ENCODE measurements at places on chromosomes 7 and 10.

DNA sequence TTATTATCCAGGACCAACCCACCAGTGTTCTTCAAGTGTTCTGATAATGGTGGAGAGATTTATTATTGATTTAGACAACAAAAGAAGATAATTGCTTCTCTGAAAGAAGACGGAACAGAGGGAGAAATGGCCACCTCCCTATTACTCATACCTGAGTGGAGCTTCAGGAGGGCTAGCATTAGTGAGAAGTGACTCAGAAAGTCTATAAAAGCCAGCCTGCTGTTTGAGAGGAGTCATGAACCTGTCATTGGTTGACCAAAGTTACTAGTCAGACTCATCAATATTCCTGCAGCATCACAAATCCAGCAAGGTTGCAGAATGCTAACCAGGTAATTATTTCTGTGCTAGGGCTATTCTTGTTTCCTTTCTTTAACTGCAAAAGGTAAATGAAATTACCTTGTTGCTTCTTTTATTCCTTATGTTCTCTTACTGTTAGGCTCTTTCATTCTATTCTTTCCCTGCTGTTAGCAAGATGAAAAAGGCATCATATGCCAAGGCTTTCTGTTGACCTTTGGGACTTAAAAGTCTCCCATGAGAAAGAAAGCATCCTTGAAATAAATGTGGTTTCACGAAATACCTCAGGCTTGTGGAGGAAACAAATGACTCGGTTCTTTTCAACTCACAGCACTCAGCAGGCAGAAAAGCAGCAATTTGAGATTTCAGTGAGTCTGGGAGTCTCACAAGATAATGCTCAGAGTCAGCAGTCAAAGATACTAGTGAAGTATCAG lies 256.4 kb upstream of the PHYHIPL start:
- no peak for DNase-seq

DNA sequence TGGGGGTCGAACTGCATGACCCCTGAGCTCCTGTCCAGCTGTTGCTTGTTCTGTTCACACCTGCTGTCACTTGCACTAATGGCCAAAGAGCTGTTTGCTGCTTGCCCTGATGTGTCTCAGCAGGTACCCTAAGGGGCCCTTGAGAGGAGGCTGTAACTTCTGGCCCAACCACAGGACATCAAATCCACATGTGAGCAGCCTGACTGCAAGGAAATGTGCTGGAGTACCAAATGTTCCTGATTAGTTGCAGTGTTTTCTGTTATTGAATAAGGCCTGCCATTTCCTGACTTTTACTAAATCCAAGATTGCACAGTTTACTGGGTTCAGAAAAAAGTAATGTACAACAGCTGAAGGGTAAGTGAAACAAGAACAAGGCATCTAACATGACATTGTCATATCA lies 91.7 kb upstream of the IL6 start:
- DNase-seq = no peak

GRCh38 chr7:5827755-5828154 lies 46.3 kb upstream of the RNF216 start:
- peak; percentile 44 for DNase-seq

- no peak for DNase-seq
Measured at GRCh38 chr10:115857856-115858255, 415.1 kb downstream of the GFRA1 start.

DNA sequence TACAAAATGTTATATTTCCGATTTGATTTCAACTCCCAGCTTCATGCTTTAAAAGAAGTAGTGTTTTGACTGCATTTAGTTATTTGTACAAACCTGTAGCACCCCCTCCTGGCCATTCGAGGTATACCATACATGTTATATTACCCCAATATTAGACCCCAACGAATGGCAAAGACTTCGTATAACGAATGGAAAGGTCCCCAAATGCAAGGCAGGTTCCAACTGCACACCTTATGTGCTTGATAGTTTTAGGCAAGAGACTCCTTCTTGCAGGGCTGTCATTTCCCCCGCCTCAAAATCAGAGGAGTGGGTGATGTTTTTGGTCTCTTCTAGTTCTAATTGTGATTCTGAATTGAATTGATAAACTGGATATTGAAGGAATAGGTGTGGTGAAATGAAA lies 101.1 kb upstream of the TARP start:
- DNase-seq = peak; percentile 54

DNA sequence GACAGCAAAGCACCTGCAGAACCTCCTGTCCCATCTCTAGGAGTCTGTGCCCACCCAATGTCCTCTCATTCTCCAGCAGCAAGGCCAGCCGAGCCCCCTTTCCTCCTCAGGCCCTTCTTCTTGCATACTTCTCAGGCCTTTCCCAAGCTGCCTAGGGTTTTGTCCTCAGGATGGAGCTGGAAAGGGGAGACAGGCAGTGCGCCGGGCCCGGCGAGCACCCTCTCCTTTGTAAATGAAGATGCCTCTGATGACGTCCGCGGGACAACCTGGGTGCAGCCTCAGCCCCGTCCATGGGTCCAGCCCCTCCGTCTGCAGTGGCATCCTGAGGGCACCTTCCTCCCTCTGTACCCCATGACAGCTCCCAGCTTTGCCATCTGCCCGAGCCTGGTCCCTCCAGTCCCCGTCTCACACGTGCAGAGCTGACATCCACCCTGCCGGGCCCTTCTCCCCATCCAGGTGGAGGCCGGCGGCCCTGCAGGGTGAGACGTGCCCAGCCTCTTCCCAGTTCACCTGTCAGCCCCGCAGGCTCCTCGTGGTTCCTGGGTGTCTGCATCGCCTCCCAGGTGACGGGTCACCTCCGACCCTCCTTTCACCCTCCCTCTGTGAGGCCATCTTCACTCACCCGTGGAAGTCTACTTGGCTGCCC lies 36.4 kb downstream of the JAKMIP3 start:
- no peak for DNase-seq

GRCh38 chr7:141370178-141370577 lies 181.0 kb upstream of the AGK start:
- DNase-seq = no peak

- DNase-seq = no peak
Measured at GRCh38 chr10:51233337-51234100, 159.2 kb downstream of the PRKG1 start.

DNA sequence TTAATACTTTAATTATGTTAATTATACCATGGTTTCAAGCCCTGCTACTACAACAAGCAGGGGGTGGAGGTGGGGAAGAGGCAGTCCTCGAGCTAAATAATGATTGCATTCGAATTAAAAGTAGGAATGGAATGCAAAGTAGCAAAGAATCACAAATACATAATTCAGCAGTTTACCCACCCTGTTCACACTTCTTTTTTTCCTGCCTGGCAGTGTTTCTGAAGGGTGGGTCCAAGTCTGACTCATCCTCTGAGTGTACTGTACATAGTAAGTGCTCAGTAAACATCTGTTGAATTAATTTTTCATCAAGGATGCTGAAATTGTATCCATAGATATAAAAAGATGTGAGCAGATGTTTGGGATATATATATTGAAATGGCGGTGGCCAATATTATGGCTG lies 778.8 kb downstream of the LRMDA start:
- DNase-seq = no peak

- no peak for DNase-seq
Measured at GRCh38 chr10:73585327-73585726, 5.8 kb downstream of the USP54 start.

GRCh38 chr10:34193931-34194626 lies 621.0 kb downstream of the PARD3 start:
- no peak for DNase-seq

DNA sequence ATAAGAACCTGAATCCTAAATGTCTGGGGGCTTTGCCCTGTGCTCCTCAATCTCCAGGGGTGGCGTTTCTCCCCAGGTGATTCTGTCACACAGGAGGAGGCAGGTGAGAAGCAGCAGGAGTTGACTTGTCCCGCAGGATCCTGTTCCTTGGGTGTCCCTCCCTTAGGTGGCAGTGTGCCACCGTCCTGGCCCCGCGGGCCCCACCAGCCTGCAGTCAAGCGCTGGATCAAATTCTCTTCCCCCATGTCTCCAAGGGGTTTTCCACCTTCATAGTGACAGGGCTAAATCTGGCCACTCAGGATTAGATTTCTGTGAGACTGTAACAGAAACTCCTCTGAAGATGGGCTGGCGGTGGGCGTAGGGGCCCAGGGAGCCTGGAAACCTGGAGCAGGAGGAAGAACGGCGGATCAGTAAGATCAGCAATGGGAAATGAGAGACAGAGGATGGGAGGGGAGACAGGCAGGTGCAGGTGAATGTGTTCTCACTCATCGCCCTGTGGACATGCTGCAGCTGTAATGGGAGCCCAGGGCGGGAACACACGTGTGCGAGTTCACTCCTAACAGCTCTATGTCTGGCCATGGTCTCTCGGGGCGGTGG lies 329.2 kb upstream of the COBL start:
- DNase-seq = no peak

DNA sequence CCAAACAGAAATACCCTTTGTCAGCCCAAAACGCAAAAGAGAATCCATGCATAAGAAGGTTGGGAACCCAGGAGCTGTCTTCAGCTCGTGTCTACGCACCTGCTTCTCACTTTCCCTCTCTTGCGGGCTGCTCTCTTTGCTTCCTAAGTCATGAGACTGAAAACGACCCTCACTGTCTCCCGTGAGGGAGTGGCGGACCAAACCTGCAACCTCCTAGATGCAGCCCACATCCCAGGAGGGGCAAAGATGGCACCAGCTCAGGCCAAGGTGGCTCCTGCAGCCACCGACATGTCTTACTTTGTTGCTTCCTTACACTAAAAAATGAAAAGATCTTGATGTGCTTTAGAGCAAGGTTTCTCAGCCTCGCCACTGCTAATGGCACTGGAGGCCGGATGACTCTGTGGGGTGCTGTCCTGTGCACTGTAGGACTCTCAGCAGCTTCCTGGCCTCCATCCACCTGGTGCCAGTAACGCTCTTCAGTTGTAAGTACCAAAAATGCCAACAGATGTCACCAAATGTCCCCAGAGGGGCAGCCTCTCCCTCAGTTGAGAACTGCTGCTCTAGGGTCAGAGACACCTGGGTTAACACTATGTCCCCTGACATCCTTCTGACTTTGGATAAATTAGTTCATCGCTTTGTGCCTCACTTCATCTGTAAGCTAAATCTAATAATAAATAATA lies 179.8 kb upstream of the PFKP start:
- DNase-seq = no peak

DNA sequence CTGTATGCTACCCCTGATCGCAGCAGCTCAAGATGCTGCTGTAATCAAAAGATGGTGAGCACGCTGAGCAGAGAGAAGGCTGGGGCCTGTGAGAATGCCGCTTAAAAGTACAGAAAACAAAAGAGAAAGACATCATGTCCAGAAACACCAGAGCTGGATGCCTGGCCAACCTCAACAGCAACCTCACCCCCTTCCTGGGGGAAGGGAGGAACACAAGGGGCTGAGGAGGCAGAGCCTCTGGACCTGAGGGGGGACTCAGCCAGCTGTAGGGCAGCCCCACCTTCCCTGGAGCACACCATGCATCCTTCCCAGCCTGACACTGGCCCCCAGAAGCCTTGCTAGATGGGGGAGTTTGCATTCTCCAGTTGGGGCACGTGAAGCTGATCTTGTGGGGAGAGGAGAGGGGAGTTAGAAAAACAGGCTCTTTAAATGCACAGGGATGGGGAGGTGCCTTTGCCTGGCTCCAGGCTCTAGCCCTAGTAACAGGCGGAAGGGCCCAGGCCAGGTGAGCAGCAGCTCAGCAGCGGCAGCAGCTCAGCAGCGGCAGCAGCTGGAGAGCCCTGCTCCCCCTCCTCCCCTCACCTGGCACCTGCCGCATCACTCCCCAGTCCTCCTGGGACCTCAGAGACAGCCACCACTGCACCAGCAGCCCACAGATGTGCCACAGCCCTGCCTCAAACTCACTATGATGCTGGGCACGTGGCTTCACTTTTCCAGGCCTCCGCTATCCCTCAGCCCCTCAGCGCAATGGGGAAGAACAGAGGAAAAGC lies 156.3 kb downstream of the NEURL1 start:
- no peak for DNase-seq

GRCh38 chr10:16599662-16600061 lies 78.0 kb upstream of the C1QL3 start:
- DNase-seq = no peak

DNA sequence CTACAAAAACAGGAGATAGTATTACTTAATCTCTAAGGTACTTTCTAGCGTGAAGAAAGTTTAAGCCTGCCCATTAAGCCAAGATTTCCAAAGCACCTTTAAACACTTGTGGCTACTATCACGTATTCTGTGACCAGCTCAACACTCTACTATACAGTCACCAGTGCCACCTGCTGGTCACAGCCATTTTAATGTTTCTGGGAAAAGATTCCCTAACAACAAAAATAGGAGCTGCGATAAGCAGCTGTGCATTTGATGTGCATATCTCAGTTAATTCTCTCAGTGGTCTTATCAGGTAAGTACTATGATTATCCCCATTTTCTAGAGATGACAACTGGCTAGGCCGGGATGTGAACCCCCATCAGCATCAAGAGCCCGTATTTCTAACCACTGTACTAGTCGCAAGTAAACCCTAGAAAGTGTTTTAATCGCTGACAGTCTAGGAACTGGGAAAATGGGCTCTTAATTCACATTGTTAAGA lies 860 bp downstream of the SEC31B start:
- peak; percentile 46 for DNase-seq

DNA sequence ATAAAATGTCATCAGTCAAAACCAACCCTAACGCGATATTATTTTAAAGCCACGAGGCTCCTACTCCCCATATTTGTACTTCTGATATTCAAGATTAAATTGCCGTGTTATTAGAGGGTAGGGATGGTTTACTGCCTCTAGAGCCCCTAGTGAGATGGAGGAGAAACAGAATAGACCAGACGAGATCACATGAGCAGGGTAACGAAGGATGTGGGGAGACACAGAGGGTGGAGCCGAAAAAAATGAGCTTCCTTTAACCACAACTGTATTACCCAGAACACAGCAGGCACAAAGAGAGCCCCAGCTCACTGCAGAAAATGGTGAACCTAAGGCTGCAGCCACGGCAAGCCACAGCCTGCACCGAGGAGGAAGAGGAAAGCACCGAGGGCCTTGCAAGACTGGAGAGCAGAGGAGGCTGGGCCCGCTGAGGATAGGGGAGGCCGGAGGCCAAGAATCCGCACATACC lies 14.3 kb downstream of the ZC3HAV1 start:
- no peak for DNase-seq

DNA sequence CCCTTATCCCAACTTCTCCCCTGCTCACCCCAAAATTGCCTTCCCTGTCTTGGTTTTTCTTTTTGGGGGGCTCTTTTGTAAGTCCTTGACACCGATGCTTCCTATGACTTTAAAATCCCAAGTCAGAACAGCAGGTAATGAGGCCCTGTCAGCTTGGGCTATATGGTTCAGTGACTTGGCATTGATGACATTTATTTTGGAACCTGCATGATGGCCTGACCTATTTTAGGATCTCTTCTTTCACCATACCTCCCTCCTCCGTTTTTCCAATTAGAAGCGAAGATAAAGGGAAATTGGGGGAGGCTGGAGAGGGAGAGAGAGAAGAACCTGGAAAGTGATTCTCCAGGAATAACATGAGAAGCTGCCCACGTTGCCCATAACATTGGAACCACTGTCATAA lies 424.9 kb upstream of the AUTS2 start:
- no peak for DNase-seq

Data from D341Med (cell line).